CD4-positive, alpha-beta T cell treated with Interleukin-17A for 4 hours (primary cell): ENCODE measurements at places on chromosomes 5 and 9.

DNA sequence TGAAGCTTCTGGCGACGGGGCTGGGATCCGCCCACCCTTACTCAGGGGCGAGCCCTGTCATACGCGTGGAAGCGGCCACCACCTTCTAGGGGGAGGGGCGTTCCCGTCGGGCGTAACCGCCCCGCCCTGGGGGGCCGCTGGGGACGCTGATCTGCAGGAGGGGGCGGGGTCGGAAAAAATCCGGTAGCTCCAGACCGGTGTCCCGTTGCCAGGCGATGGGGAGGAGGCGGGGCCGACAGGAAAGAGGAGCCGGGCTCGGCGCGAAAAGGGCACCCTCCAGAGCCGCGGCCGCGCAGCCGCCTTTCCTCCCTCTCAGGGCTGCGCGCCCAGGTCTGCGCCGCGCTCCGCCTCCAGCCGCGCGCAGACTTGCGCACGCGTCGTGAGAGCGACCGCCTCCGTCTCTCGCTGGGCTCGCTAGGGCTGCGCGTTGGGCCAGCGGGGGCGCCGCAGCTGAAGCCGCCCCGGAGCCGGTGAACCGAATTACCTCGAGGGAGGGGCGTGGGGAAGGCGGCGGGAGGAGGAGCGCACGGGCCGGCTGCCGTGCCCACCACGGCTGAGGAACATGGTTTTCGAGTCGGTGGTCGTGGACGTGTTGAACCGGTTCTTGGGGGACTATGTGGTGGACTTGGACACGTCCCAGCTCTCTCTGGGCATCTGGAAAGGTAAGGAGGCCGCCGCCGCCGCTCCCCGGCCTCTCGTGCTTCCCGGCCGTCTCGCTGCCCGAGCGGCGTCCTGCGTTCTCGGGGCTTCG lies at the start of gene VPS13A:
VPS13A (plus strand) TSS at position 392 of the 751 bp plus-strand sequence; CDS start at position 563, 171 bp downstream.
- DNase-seq, result peak; percentile 95

- DNase-seq, result no peak
Observed at GRCh38 chr5:164748861-164749260, 1243.4 kb downstream of the MAT2B start.

DNA sequence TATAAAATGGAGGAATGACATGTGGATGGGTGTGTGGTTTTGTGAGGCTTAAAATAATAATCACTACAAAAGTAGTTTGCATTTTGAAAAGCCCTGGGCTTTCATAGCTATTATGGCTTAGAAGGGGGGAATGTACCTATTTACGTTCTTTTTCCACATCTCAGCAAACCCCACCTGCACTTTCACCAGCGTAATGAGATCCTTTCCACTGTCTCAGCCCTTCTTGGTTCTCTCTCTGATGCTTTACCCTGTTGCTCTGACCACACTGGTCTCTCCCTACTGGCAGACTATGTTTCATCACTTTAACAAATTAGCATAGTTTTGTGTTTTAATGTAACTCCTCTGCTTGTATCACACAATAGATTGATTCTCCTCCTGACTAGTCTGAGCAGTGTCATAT lies 234.6 kb downstream of the DMRT2 start:
- DNase-seq, result no peak

GRCh38 chr5:17766031-17766430 lies 131.8 kb downstream of the TAF11L14 start:
- DNase-seq, result no peak

GRCh38 chr9:124005029-124005771 lies 6.4 kb upstream of the LHX2 start:
- DNase-seq, result no peak

DNA sequence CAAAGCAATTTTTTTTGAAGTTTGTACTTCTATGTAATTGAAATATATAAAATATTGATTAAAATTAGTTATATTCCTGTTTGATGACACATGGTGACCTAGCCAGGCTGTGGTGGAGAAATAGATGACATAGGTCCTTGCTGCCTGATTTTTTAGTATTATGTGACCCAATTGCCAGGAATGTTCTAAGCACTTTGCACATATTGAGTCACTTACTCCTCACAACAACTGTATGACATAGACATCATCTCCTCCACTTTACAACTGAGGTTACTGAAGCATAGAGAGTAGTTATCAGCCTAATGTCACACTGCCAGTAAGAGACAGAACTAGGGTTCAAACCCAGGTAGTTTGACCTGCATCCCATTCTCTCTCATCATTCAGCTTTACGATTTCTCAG lies 26.2 kb upstream of the SNX18 start:
- no peak for DNase-seq

- DNase-seq, result no peak
Observed at GRCh38 chr9:82443312-82443711, 454.7 kb downstream of the SPATA31D1 start.

- DNase-seq, result no peak
Observed at GRCh38 chr5:34915856-34916192, 313 bp downstream of the BRIX1 start.

DNA sequence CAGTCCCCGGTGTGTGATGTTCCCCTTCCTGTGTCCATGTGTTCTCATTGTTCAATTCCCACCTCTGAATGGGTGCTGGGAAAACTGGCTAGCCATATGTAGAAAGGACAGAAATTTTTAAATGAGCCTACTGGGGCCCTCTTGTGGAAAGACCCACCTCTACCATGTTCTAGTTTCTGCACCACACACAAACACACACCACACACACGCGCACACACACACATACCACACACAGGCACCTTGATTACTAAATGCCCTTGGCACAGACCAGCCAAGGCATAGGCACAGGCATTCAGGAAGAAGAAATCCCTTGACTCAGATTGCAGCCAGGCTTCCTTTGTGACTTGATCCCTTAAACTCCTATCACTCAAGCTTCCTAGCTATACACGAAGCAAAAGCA lies 60.5 kb downstream of the SIL1 start:
- DNase-seq, result no peak

DNA sequence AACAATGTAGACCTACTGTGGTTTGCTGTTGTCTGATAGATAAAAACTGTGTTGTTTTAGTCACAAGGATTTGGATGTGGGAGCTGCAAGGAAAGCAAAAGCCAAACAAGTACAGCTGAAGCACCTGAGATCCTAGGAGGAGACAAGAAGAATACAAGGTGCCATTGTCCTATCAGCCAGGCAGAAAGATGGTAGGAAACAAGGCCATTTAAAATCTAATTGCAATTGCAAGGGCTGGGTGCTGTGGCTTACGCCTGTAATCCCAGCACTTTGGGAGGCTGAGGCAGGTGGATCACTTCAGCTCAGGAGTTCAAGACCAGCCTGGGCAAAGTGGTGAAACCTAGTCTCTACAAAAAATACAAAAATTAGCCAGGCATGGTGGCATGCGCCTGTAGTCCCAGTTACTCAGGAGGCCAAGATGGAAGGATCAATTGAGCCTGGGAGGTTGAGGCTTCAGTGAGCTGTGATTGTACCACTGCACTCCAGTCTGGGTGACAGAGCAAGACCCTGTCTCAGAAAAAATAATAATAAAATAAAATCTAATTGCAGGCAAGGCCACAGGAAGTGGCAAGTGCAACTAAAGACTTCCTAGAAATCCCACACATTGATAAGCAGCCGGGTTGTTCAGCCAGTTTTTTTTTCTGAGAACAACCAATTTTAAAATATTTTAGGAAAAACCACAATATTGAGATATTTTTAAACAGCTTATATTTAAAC lies 22.6 kb downstream of the DOCK8 start:
- DNase-seq, result no peak

- DNase-seq, result peak; percentile 25
Observed at GRCh38 chr5:38420691-38421390, 135.6 kb downstream of the LIFR start.

DNA sequence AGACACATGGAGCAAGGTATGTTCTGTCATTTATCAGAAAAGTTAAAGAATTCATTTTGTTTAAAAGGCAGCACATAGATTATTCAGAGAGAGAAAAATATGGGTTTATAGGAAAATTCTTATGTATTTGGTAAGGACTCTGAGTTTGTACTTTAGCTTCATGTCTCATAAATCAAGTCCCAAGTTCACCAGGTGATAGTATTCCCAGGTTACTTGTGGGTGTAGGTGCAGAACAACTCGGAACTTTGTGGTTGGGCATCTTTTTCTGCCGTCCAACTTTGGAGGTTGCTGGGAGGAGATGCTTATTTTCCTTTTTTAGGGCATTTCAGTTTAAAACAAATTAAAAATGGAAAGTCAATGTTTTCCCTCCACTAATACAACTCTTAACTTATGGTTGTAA lies 269.8 kb upstream of the DMRT1 start:
- no peak for DNase-seq

GRCh38 chr5:102922111-102922720 lies 167.1 kb downstream of the PAM start:
- DNase-seq, result no peak

DNA sequence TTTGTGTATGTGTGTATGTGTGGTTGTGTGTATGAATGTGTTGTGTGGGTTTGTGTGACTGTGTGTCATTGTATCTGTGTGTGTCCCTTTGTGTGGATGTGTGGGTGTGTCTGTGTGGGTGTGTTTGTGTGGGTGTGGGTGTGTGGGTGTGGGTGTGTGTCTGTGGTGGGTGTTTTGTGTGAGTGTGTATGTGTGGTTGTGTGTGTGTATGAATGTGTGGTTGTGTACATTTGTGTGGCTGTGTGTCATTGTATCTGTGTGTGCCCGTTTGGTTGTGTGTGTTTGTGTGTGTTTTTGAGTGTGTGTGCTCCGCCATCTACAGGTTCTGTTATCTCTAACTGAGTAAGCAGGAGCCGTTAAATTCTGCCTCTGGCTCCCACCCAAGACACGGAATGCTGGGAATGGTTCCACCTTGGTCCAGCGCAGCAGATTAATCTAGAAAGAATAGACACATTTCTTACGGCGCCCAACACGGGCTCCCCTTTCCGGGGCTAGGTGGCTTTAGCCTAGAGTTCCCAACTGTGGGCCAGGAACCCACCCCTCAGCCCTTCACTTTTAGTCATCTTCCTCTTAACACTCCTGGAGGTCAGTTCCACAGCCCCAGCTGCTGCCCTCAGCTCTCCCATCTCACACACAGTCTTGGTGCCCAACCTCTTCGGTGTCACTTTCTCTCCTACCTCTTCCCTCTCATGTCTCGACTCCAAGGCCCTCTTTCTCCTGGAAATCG lies 197.1 kb downstream of the TTLL11 start:
- DNase-seq, result no peak

DNA sequence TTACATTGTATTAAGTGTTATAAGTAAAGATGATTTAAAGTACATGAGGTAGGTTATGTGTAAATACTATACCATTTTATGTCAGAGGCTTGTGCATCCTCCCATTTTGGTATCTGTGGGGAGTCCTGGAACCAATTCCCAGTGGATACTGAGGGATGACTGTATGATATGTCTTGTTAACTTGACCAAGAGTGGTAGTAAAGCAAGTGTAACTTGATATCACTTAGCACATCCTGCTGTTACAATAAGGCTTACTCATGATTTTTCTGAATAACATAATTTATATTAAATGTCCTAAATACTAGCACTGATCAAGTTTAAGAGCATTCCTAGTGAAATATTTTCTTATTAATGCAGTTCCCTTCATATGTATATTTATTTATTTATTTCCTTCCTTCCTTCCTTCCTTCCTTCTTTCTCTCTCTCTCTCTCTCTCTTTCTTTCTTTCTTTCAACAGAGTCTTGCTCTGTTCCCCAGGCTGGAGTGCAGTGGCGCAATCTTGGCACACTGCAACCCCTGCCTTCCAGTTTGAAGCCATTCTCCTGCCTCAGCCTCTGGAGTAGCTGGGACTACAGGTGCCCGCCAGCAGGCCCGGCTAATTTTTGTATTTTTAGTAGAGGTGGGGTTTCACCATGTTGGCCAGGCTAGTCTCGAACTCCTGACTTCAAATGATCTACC lies 7.5 kb downstream of the NDFIP1 start:
- no peak for DNase-seq

- DNase-seq, result no peak
Observed at GRCh38 chr9:84659773-84660172, 9.8 kb upstream of the NTRK2 start.

GRCh38 chr9:13555516-13555915 lies 276.0 kb upstream of the MPDZ start:
- no peak for DNase-seq

GRCh38 chr9:131817627-131818026 lies 77.8 kb upstream of the RAPGEF1 start:
- DNase-seq, result no peak

DNA sequence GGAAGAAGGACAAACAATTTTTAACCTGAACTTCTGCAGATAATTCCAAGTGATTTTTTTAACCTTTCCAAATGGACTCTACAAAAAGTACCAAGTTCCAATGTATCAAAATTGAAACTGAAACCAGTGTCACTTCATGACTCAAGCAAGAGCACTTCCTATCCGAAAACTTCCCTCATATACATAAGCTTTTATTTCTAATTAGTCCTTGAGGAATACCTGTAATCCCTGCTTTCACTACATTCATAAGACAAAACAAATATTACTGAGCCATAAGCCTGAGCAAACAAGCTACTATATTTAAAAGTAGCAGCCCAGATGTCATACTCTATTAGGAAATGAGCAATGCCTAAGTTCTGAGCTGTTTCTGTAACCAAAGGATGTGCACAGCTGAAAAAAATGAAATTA lies 224.4 kb downstream of the EBF1 start:
- no peak for DNase-seq

- DNase-seq, result no peak
Observed at GRCh38 chr5:79143684-79144379, 32.2 kb downstream of the BHMT start.

- DNase-seq, result no peak
Observed at GRCh38 chr5:149265597-149265996, 6.1 kb upstream of the AFAP1L1 start.

DNA sequence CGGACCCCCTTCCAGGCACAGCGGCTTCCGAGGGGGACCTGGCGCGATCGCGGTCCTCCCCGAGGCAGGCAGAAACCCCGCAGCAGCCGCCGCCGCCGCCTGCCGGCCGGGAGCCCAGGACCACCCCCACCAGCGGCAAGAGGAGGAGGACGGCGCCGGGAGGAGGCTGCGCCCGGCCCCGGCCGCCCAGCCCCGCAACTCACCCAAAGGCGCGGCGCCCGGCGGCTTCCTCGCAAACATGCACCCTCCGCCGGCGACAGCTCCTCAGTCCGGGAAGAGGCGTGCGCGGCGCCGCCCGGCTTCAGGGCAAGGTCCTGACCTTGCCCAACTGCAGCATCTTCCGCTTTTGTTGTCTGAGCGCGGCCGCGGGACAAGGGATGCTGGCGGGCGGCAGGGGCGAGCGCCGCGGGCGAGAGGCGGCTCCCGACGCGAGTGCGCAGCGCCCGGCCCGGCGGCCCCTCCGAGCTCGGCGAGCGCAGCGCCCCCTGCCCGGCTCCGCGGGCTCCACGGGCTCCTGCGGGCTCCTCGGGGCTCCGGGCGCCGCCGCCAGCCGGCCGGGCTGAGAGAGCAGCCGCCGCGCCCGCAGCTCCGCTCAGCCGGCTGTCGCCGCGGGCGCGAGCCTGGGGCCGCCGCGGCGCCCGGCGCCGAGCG lies 507 bp downstream of the CTNND2 start:
- DNase-seq, result no peak

DNA sequence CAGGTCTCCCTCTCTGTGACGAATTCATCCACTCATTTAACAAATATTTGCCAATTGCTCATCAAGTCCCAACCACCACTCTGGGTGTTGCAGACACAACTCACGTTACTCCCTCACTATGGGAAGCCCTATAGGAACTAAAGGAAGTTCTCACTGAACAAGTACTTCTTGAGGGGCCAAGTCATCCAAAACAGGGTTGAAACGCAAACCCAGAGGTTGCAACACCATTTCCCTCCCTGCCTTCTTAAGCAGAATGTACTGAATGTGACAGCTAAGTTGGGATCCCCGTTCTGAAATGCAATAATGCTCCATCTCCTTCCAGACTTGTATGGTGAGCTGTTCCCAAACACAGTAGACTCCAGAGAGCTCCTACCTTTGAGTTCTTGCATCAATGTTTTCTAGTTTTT lies 34.3 kb downstream of the EPB41L4B start:
- DNase-seq, result no peak

GRCh38 chr5:35644543-35644942 lies 26.9 kb downstream of the SPEF2 start:
- no peak for DNase-seq
